ENCODE measurements at places on chromosomes 6 and 20.

GRCh38 chr6:20024978-20025377 is 187.3 kb downstream of the MBOAT1 start:
- DNase-seq: no peak

GRCh38 chr20:46624946-46625345 is 26.3 kb downstream of the SLC13A3 start:
- DNase-seq: no peak

DNA sequence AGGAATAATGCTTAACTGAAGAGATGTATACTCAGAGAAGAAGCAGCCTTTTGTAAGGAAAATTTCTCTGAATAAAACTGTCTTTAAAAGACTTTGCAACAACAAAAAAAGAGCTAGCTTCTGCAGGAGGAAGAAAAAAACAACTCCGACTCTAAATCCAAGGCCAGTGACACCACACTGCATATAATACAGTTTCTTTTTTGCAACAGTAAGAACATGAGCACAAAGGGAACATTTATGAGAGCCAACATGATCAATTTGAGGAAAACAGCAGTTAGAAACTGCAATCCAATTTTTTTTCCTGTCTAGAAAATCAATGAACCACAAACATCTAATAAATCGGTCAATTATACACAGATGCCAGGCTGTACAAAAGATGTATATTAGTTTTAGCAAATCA is 42.9 kb upstream of the UST start:
- DNase-seq: no peak

DNA sequence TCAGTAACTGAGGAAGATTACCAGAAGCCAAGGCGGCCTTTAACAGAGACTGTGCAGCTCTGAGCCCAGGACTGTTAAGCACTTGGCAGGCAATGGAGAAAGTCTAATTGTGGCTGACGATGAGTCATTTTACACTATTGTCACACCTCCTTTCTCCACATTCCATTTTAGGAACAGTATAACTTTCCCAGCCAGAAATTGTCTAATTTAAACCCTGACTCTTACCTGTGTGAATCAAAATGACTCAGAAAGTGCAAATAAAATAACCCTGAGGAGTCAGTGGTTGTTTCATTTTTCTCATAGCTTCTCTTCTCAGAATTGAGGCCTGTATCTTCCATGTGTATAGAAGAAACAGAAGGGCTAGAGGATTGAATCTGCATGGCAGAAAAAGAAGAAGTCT is 40.0 kb upstream of the OPN5 start:
- peak; percentile 17 for DNase-seq

GRCh38 chr6:35557239-35557638 is 44.5 kb upstream of the TULP1 start:
- DNase-seq: no peak

GRCh38 chr6:74054190-74054589 is 358.2 kb downstream of the CD109 start:
- DNase-seq: no peak

GRCh38 chr6:47785182-47785581 is 3.4 kb downstream of the OPN5 start:
- no peak for DNase-seq

GRCh38 chr6:42269974-42270510 is 52.4 kb upstream of the MRPS10 start:
- no peak for DNase-seq

GRCh38 chr20:47055699-47056369 is 161.2 kb downstream of the EYA2 start:
- DNase-seq: no peak

DNA sequence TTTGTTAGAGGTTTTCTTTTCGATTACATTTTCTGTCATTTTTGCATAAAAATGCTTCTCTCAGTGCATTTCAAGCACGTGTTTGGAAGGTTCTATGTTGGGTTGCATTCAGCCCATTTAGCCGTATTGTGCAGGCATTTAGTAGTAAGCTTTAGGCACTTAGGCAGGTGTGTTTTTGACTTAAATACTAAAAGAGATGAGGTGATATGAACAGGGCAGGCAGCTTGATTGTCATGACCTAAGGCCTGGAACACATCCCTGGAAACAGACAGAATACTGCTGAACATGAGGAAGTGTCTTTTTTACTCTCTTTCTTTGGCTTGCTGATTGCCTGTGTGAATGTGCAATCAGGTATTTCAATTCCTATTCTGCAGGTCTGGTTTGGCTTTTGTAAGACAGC is 610.5 kb upstream of the MAN1A1 start:
- peak; percentile 88 for DNase-seq

DNA sequence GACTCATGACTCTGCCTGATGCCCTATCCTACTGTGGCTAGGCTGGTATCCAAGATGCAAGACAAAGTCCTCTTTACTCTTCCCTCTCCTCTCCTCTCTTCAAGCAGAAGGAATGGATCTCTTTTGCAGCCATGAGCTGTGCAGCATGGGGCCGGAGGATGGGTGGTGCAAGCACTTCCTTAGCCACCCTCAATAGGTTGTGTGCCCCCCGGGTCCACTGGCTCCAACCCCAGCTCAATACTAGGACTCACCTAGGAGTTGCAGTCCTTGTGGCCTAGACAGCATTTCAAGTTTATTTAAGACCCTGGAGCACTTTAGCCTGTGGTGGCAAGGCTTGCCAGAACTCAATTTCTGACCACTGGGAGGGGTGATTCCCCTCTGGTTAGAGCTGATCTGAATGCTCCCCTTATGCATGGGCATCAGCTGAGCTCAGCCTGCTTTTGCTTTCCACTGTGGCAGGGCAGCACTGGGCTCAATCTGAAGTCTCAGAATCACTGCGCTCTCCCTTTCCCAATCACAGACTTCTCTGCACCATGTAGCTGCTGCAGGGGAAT is 29.0 kb upstream of the GRM4 start:
- no peak for DNase-seq

DNA sequence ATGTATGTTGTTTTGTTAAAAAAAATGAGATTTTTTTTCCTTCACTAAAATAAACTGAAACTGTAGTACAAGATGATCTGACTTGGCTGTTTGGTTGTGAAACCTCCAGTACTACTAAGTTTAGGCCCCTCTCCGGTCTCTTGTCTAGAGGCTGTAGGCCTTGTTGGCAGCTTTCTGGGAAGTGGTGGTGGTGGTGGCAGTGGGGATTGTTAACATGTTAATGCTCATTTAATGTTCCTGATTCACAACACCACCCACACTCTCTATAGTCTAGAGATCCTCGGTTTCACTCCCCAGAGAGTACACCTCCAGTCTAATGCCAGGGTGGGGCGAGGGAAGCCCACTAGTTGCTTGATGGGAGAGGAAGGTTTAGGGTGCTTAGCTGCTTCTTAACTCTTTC is 24.1 kb downstream of the STK4 start:
- no peak for DNase-seq

DNA sequence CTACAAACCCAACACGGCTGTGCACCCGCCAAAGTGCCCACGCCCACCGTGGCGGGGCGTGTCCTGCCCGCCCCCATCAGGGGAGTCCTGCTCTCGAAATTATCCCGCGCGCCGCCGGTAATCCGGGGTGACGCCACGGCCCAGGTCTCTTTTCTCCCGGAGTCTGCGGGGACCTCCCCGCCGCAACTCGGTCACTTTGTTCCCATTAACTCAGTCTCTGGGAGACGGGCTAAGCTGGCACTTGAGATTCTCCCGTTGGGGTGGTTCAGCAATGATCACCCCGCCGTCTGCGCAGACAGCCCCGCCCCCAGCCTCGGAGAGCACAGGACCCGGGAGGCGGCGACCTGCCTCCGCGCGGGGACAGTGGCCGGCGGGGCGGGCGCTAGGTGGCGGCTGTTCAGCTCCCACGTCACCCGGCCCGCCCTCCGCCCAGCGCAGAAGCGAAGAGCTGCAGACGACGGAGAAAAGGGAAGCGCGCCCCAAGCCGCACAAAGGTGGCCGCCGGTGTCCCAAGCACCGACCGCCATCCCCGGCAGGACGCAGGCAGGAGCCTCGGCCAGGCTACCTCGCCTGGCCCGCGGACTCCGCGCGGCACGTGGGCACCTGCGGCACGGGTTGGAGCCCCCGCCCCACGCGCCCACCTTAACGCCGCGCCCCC is 31.5 kb downstream of the SF3B5 start:
- DNase-seq: peak; percentile 59

DNA sequence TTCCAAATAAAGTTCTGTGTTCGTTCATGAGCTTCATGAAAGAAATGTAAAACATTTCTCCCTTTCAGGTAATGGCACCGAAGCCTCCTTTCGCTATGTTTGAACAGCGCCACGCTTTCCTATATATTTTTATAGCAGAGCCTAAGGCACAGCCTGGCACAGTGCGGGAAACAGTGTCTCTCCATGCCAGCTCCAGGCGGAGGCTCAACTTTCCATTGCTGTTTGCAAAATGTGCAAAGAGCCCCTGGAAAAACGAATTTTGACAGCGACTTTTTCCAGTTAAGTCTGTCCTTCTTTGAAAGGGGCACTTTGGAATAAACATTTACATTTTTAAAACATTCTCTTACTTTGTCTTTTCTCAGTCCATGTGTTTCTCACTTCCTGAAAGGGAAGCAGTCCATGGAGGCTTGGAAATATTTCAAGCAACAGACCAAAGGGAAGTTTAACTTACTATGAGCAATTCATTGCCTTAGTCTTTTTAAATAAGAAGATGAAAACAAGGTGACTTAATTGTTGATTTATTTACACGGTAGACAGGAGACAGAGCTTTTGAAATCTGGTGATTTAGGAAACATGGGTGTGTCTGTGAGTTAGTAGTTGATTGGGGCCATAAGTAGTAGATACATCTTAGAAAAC is 769 bp downstream of the CCN6 start:
- DNase-seq: no peak

- DNase-seq: no peak
Measured at GRCh38 chr6:95511404-95511803, 65.9 kb upstream of the MANEA start.

GRCh38 chr6:84663866-84664265 is 100.5 kb downstream of the TBX18 start:
- DNase-seq: no peak
